ENCODE measurements at places on chromosomes 2 and 18.
A peak's percentile ranks its signal among the peaks of the same experiment; 100 is the strongest.

DNA sequence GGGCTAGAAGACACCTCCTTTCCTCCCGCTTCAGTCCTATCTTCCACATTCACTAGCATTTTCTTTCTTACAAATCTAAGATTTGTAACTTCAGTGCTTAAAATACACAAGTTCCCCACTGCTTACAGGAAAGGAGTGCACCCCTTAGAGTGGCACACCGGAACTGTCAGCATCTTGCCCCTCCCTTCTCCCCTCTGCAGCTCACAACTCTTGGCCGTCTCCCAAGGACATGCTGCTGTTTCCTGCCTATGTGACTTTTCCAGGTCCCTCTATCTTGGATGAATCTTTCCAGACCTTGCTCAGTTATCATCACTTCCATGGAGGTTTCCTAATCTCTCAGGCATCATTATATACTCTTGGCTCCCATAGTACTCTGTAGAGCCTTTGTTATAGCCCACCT is 334.8 kb downstream of the CELF4 start:
- no peak for DNase-seq

DNA sequence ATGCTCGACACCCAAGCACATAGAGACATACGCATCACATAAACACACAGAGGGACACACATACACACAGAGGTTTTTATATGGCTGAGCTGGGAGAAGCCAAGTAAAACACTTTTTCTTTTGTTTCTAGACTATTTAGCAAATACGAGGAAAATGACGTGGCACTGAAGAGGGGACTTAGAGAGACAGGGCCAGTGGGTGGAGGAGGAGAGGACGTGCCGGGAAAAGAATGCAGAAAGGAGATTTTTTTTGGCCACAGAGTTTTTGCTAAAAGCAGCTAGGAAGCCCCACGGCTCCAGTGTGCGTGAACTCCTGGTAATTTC is 168.5 kb upstream of the KLF7 start:
- no peak for DNase-seq

DNA sequence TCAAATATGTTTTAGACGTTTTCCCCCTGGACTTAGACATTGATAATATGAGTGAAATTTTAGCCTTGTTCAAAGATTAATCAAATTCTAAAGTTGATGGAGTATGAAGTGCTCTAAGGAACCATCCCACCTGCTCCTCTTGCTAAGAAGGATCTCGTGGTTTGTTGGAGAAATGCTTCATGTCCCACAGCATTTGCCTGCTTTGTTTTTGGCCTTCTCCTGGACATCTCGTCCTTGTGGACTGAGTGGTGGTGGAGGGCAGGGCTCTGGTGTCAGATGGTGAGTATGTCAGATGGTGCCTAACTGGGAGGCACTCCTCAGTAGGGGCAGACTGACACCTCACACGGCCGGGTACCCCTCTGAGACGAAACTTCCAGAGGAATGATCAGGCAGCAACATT is 39.7 kb upstream of the KCNE4 start:
- DNase-seq = no peak

GRCh38 chr2:215839309-215839708 is 174.0 kb downstream of the MREG start:
- no peak for DNase-seq

DNA sequence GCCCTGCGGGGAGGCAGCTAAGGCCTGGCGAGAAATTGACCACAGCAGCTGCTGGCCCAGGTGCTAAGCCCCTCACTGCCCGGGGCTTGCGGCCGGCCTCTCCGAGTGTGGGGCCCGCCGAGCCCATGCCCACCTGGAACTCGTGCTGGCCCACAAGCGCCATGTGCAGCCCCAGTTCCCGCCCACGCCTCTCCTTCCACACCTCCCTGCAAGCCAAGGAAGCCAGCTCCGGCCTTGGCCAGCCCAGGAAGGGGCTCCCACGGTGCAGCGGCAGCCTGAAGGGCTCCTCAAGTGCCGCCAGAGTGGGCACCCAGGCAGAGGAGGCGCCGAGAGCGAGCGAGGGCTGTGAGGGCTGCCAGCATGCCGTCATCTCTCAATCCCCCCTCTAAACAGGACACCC is 304.6 kb upstream of the FAM98A start:
- no peak for DNase-seq

DNA sequence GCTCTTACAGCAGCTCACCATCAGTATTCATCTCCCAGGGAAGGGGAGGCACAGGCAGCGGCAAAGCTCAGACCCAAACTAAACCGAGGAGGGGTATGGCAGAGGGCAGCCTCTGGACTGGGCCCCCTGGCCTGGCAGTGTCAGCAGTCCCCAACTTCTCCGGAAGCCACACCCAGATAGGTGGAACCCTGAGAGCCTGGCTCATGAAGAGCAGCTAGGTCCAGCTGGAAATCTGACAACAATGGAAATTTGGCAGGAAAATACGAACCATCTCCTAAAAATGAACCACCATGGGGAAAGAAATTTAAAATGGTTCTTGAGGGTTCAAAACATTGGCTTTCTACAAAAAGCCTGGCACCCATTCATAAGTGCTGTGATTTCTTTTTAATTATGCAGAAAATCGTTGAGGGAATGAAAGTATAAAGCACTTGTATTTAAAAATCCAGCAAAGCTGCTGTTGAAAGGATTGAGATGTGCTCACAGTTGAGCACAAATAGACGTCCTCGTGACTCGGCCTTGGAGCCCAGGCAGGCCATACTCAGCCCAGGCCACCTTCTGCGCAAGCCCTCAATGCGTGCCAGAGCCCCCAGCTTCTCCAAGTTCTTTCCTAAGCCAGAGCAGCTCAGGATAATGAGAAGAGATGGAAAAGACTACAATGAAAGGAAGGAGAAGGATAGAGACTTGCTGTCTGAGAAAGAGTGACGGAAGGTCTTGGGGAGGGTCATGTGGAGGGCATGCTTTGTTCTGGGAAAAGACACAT is 93.0 kb downstream of the COL6A3 start:
- no peak for DNase-seq

DNA sequence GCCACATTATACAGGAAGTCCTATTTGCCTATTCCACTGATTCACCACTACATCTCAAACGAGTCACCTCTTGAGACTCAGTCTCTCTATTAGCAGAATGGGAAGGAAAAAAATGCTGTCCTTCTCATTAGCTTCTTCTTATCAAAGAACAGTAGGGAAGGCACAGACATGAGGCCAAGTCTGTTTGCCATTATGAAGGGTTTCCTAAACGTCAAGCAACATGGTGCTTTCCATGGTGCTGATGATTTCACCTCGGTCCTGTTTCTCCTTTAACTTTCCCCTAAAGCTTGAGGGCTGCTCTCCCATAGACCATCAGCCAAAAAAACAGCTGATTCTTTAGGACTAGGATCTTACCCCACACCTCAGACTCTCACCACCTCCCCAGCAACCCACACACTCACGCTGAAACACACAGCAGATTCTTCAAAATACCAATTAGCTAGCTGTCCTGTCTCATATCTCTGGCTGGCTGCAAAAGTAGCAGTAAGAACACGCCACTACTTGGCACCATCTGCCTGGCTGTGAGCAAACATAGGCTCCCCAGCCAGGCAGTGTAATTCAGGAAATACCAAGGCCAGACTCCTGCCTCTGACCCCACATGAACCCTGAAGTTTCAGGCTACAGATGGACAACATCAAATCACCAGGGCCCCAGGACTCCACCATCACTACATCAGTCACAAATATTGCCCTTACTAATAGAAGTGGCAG is 30.5 kb downstream of the GALNT14 start:
- no peak for DNase-seq

DNA sequence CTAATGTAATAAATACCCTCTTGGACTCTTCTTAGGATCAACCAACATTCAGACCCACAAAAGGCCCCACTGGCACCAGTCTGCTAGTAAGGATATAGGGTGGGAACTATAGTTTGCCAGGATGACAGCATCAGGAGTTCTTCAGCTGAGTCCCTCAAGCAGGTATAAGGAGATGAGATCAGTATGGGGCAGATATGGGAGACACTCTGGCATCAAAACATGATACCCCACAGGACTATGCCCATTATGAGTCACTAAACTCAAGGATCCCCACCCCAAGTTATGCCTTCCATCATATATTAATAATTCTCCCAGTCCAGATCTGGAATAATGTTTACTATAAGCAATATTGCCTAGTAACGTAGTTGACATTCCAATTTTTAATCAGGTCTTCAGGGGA is 83.1 kb upstream of the CCDC141 start:
- DNase-seq = no peak

DNA sequence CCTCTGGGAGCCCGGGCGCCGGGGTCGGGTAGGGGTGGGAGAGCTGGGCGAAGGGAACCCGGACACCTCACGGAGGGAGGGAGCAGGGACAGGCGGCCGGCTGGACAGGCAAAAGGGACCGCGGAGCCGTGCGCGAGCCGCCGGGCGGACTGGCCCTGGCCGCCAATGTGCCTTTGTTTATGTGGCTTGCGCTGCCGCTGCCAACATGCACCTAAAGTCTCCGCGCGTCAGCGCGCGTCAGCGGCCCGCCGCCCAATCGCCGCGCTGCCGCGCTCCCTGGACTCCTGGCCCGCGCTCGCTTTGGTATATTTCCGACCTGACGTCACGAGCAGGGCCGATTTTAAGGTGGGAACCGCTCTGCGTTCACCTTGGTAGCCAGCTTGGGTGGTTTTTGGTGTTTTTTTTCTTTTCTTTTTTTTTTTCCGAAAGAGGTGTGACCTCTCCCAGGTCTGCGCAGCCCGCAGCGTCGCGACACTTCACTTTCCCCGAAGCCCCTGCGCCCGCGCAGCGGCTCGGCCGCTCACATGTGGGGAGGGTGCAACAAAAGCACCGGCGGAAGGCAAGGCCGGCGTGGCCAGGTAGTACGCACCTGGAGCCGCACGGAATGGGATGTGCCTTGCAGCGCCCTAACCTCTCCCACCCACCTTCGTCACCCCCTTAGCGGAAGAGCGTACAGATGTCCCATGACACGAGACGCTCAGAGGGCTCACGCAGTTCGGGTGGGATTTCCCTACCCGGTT is at the start of gene NR4A2:
Gene NR4A2, minus strand, starts transcription at position 188 of the 740 bp plus-strand sequence. CDS start 2,535 bp downstream, outside the sequence.
- DNase-seq = peak; percentile 95

DNA sequence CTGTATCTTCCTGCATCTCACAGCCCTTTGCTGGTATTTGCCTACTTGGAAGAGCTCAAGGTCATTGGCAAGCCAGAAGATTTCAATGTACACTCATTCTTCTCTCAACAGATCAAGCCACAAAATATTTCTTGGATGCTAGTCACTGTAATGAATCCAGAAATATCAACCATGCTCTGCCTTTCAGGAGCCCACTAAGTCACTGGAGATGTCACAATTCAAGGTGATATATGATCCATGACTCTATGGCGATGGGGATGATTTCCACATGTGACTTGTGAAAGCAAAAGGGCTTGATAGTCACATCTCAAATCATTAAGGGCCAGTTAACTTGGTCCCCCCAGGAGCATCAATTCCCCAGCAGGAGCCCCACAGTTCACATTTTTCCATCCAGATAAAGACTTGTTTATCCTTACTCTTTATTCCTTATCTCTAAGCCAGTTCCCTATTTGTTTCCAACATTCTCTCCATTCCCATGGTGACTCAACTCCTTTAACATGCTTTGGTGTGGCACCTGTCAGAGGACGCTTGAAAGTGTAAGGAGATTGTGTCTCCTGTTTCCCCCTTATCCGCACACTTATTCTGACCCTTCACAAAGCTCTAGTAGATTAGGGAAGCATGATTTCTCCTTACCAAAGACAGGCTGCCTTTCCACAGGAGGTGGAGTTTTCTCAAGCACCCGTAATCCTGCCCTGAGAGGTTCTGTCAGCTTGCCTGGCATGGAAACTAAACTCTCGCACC is 15.8 kb downstream of the PKDCC start:
- no peak for DNase-seq

GRCh38 chr2:160417745-160418397 is 75.7 kb downstream of the RBMS1 start:
- DNase-seq = no peak

DNA sequence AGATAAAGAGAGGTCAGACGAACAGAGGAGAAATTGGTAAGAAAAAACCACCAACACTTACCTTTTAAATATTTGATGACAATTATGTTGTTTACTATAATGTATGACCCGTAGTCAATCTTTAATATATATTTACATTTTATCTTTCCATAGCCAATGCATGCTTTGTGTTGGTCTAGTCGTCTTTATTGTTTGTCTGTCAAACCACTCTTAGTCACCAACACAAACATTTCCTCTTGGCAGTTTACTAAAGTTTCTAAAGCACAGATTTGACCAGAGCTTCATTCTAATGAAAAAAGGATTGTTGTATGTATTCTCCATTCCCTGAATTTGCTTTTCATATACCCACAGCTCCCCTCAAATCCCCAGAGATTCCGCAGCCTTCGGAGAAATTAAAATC is 784.7 kb upstream of the PIK3C3 start:
- no peak for DNase-seq

GRCh38 chr2:241288324-241288888 is 27.1 kb downstream of the HDLBP start:
- DNase-seq = no peak

GRCh38 chr2:82790206-82791021 is 1668.7 kb downstream of the SUCLG1 start:
- no peak for DNase-seq

Measured in CD4-positive, alpha-beta T cell treated with Interleukin-4 for 1 hour (primary cell).